Stimulated activated CD4-positive, alpha-beta T cell treated with anti-CD3 and anti-CD28 coated beads, Interleukin-1b, Interleukin-23, amount 100 ng/mL, for 1 hour (primary cell): ENCODE measurements at places on chromosomes 6 and 20.

DNA sequence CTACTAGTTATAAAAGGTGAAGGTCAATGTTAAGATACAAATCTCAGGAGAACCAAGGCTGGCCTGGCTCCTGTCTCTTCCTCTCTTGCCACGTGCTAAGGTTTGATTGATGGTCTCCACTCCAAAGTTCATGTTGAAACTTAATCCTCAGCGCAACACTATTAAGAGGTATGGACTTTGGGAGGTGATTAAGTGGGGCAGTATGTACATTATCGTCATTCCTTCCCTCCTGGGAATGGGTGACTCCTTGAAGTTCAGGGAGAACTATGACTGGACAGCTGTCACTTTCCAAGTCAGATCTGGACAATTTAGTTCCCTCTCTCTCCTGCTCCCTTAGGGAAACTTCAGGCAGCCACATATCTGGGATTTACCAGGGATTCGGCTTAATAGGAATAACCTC is 50.5 kb downstream of the KCNK5 start:
- DNase-seq: no peak

DNA sequence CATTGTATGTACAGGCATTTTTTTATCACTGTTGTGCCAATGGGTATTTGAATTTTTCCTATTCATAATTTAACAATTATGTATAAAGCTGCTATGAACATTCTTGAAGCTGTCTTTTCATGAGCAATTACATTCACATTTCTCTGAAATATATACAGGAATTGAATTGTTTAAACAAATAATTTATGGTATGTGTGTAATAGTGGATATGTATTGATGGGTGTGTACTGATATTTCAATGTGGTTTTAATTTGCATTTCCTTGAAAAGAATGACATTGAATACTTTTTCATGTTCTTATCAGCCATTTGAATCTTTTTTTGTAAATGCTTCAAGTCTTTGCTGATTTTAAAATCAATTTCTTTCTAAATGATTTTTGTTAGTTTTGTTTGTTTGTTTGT is 629.4 kb upstream of the FLRT3 start:
- no peak for DNase-seq

- no peak for DNase-seq
Measured at GRCh38 chr6:435441-436307, 44.1 kb downstream of the IRF4 start.

GRCh38 chr6:144909753-144910285 is 624.7 kb downstream of the UTRN start:
- no peak for DNase-seq

DNA sequence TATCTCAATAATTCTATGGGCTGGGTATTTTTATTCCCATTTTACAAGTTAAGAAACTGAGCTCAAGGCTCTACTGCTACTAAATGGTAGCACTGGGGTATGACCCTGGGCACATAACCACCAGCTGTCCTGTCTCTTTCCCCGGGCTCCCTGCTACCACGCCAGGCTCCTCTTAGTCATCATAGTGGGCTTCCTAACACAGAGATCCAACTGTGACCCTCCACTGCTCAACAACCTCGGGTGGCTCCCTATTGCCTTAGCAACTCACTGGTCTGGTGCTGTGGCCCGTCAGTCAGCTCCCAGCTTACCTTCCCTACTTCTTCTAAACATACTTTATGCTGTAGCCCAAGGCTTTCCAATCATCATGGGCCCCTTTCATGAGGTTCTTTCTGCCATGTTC is 4.5 kb downstream of the KIAA1755 start:
- no peak for DNase-seq

- DNase-seq: no peak
Measured at GRCh38 chr6:17015551-17016381, 86.1 kb upstream of the STMND1 start.

DNA sequence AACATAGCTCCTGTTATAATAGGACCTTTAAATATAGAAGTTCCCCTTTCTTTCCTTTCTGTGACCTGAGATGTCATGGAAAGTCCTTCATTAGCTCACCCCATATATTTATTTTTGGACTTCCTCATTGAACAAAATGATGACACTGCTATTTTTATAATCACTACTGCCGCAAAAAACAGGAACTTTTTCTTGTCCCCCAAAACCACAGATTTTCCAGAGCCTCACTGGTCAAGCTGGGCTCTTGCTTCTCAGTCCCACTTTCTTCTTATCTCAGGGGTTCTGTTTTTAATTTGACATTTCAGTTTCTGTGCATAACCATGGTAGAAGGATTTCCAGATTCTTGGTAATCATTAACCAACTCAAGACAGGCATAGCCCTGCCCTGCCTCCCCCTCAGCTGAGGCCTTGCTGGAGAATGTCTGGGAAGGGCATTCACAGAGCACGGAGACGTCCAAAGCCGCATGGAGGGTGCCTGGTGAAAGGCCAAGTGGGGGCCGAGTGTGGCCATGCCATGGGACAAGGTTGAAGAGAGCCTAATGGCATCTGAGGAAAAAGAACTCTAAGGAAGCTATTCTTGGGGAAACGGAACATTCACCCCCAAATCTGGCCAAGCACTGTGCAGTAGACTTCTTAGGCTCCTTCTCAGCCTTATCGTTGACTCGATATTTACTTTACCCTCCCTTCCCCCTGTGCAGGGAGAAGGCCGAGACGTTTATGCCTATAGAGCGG is 73.7 kb downstream of the EDN1 start:
- no peak for DNase-seq

DNA sequence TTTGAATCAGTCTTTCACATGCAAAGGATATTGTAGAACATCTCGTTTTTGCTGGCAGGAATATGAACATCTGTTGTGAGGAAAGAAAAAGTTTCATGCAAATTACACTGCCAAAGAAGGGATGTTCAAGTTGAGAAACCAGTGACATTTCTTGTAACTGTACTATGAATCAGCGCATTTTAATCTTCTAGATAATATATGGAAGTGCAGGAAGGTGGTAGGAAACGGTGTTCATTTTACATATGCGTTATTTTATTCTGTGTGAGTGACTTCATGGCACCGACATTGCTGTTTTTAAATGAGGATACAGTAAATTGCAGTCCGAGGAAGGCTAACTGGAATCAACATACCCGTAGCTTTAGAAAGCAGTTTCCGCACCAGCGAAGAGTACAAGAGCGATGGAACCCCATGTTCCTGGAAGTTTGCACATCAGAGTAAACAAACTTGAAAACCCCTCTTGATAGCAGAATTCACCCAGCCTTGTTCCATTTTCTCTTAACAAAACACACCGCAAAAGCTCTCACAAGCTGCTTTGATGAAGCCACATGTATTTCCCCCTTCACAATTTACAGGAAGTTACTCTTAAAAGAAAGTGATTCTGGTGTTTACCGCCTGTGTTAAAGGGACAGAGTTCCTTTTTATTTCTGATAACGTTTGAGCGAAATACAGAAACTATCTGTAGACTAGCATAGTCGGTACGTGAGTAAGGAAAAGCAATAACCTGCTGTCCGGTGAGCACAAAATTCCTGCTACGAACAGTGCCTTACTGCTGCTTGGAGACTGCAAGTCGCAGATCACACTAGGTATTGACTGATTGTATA is 11.5 kb downstream of the PRDM1 start:
- no peak for DNase-seq

GRCh38 chr6:134840086-134840867 is 109.6 kb downstream of the ALDH8A1 start:
- no peak for DNase-seq

DNA sequence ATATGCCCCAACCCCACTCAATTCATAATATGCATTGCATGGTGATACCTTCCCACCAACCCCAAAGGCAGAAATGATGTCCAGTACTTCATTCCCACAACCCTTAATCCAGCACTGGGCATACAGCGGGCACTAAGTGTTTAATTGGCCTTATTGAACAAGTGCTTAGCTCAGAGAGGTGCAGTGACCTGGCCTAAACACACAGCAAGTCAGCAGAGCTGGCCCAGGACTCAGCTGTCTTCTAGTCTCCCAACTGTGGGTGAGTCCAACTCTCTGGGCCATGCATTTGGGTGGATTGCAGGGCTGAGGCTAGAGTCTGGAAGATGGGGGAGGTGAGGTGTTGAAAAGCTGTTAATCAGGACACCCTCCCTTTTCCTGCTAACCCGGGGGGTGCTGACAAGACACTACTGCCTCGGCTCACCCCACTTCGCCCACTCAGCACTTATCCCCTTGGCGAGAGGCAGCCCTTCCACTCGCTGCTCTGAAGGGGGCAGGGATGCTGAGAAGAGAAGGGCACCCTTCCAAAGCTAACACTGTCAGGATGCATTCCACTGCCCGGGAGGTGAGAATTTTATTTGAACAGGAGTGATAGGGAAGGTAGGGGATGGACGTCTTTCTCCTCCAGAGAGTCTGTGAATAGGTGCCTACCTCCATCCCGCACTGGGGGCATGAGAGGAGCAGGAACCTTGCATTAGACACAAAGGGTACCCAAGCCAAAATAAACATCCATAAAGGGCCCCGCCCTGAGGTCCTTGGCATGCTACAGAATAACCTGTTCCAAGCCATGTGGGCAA is 14.2 kb downstream of the KCNK5 start:
- no peak for DNase-seq

DNA sequence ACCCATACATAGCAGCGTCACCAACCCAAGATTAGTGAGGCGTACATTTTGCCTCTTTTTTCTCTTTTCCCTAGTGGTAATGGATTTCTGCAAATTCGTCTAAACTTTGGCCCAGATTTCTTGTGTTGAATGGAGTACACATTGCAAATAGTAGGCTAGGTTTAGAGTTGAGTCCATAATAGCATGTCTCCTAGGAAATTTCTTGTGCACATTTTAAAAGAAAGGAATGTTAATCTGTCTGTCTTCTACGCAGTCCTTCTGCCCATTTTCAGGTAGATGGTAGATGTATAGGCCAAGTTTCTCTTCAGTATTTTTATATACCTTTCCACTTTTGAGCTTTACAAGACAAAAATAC is 15.7 kb downstream of the TAB2 start:
- no peak for DNase-seq

GRCh38 chr6:100704961-100705360 is 176.2 kb downstream of the ASCC3 start:
- no peak for DNase-seq
